ENCODE measurements at places on chromosomes 16 and 17. TPM values are rescaled to one million over a fixed set of nuclear protein-coding genes. Genes with fewer than 3 reads are reported as not detected.
A peak's percentile ranks its signal among the peaks of the same experiment; 100 is the strongest.

The CES1 gene
- polyA plus RNA-seq: 61.4 TPM

The GINS3 gene
- 3.3 TPM for polyA plus RNA-seq

The LDHD gene
- polyA plus RNA-seq: 4.6 TPM

GRCh38 chr16:73737637-73738036 is 559.0 kb upstream of the PSMD7 start:
- no peak for DNase-seq

- DNase-seq: no peak
Observed at GRCh38 chr17:13359774-13360173, 242.0 kb downstream of the HS3ST3A1 start.

GRCh38 chr17:44642834-44643233 is 13.4 kb upstream of the MEIOC start:
- peak; percentile 36 for DNase-seq

All from urinary bladder (tissue), 4 donors.